ENCODE measurements at places on chromosomes 3 and 15.

- no peak for DNase-seq
Observed at GRCh38 chr15:48466820-48467219, 135.6 kb downstream of the DUT start.

DNA sequence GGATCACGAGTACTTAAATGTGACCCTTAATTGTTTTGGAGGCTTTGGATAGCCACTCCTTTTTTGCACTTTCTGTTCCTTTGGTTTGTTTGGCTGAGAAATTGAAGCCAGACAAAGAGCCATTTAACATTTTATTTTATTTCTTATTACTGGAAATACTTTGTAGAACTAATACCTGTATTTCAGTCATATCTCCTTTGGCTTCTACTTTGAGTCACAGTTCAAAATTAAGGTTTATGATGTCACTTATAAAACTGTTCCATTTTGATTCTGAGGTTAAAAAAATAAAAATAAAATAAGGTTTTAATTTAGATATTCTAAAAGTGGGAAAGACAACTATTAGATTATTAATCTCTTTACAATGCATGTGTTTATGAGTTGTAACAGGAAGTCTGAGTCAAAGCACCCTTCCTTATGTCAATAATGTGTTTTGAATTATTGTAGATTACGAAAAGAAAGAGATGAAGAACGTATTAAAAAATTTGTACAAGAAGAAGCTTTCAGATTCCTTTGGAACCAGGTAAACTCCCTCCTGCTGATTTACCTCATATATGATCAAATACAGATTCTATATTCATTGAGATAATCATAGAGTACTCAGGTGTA lies 16.9 kb upstream of the NXPE3 start:
- no peak for DNase-seq

DNA sequence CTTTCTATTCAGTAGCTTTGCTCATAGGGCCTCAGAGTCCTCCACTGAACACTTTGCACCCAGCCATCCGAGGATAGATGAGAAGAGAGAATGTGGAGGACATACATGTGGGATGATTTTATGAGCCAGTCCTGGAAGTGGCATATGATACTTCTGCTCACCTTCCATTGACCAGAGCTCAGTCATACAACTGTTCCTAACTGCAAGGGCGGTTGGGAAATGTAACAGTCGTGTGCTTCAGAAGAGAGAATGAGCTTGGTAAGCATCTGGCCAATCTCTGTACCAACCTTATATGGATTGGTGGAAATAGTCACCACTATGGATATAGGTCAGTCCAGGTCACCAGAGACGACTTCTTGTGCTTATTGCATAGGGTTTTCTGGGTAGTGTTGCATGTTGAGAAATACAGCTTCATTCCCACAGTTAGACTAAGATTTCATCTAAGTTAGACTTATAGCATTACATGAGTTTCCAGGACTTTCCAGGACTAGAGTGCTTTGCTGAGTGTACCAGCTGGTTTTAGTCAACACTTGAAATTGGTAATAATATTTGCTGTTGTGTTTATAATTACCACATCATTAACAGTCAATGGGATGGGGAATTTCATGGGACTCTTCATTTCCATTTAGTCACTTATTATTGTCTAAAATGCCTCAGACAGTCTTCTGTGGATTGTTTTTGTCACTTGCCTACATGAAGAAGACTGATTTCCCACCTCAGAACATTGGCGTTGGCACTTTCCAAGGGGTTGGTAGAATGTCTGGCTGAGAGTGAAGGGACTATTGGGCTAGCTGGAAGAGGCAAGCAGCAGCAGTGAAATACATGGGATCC lies 214.5 kb upstream of the ROPN1 start:
- no peak for DNase-seq

DNA sequence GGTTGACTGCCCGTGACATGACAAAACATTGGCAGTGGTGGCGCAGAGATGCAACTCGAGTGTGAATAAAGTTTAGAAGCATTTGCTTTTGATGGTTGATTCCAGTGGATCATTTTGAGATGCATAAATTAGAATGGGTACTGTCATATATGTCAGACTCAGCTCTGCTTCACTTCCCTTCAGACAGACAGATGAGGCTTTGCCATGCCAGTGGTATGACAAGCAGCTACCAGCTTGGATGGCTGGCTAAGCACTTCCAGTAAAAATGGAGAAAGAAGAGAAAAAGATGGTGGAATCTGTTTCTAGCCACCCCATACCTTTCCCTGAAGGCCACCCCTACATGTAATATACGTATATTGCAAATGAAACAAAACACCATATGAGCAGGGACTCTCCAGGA lies 13.5 kb upstream of the CLEC3B start:
- DNase-seq = no peak

GRCh38 chr15:59176653-59177316 lies 29.9 kb upstream of the LDHAL6B start:
- no peak for DNase-seq

DNA sequence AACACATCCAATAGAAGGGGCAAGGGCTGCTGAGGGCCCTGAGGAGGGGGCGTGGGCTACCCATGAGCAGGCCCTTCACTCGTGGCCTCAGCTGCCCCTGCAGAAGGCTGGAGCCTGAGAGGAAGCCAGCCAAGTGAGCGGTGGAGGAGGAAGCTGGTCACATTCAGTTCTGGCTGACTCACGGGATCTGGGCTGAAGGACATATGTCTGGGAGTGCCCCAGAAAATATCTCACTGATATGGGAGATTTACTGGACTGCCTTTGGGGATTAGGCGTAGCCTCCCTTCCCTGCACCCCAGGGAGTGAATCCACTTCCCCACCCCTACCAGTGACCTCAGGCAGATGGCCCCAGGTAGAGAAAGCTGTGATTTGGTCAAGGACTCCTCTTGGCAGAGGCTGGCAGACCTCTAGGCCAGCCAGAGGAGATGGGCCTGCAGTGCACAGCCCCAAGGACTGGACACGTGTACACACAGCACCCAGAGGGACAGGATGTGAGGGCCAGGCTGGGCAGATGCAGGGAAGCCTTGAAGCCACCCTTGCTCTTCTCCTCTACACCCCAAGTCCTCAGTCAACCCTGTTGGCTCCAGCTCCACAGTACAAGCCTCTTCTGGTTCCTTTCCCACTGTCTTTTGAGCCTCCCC lies 14.2 kb upstream of the ANKDD1A start:
- DNase-seq = peak; percentile 40

DNA sequence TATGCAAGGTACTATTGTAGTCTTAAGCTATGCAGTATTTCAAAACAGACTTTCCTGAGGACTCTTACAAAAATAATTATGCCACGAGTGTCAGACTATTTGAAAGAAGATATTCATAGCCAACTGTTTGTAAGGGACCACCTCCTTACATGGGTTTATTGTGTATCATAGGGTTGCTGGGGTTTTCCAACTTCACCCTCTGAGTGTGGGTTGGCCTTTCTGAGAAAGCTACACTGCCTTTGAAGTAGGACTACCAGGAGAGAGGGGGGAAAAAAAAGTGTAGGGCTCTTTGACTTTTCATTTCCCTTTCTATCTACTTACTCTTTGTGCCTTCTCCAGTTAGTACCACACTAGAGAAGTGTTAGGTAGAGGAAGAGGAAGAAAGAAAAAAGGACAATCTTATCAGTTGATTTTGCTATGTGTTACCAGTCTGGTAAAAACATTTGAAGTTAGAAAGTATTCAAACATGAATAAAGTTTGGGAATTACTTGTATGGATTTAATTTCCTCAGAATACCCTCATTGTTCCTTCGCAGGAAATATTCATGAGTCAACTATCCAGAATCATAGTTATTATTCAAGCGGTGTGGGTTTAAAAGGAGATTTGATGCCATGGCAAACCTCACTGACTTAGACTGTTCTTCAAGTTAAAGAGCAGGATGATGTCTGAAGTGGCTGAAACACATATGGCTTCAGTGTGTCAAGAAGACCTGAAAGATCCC lies 329.3 kb upstream of the THBS1 start:
- no peak for DNase-seq

DNA sequence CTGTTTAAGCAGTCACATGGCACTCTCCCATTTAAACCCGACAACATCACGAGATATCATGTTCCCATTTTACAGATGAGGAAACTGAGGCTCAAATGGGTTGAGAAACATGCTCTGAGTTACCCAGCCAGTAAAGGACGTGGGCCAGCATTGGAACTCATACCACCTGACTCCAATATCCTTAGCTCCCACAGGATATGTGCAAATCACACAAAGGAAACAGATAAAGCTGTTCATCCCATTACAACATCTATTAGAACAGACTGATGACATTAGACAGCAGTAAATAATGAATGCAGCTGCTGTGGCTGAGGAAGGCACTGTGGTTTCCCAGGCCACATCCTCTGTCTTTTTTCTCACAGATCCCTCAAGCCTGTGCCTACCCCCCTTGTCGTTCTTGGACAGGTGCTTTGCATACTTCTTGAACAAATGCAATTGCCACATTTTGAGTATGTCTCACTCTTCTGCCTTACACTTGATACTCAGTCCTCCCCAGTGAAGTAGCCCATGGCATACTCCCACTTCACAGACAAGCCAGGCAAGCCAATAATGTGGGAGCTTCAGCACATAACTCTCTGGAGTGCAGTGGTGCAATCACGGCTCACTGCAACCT lies 17.7 kb downstream of the FRMD4B start:
- DNase-seq = no peak

GRCh38 chr3:146865175-146865755 lies 260.1 kb upstream of the PLSCR5 start:
- no peak for DNase-seq

DNA sequence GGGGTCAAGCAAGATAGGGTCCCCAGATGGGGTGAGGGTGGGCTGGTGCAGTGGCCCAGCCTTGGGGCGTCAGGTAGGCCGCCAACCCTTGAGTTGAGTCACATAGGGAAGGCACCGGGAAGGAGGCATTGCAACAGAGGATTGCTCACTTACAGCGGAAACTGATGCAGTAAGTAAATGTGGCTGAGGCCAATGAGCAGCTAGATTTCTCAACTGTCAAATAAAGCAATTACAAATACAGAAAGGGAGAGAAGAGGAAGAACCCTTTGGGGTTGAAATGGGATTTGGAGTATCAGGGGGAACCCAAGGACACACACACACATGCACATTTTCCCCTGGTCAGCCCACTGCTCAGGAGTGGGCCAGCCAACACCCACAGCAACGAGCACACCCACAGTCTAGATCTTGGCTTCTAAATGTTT lies 44.0 kb downstream of the CHSY1 start:
- DNase-seq = peak; percentile 66

- DNase-seq = no peak
Observed at GRCh38 chr3:163952499-163952898, 1125.8 kb downstream of the SI start.

- no peak for DNase-seq
Observed at GRCh38 chr3:187230011-187230410, 32.7 kb downstream of the RTP1 start.

GRCh38 chr3:71130471-71131374 lies 452.8 kb downstream of the FOXP1 start:
- DNase-seq = peak; percentile 73

DNA sequence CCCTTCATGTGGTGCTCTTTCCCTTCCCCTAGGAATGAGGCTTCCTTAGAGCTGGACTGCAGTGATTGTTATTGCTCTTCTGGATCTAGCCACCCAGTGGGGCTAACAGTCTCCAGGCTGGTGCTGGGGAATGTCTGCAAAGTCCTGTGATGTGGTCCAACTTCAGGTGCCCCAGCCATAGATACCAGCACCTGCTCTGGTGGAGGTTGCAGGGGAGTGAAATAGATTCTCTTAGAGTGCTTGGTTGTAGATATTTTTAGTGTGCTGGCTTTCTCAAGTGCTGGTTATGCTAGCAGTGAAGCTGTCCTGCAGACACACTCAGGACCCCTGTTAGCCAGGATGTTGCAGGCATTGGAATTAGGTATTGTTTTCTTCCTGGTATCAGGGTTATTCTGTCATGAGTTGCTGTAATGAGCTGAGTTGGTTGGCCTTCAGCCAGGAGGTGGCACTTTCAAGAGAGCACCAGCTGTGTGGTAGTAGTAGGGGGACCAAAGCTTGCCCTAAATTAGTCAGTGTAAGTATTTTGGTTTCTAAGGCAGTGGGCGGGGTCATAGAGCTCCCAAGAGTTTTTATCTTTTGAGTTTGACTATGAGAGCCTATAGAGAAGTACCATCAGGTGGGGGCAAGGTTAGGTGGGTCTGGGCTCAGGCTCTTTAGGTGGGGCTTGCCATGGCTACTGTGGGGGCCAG lies 317.5 kb upstream of the SGO1 start:
- no peak for DNase-seq

Measured in Ammon's horn (tissue), 1 donor.